Ascending aorta (tissue), 2 donors: ENCODE measurements at places on chromosomes 5 and 9.

DNA sequence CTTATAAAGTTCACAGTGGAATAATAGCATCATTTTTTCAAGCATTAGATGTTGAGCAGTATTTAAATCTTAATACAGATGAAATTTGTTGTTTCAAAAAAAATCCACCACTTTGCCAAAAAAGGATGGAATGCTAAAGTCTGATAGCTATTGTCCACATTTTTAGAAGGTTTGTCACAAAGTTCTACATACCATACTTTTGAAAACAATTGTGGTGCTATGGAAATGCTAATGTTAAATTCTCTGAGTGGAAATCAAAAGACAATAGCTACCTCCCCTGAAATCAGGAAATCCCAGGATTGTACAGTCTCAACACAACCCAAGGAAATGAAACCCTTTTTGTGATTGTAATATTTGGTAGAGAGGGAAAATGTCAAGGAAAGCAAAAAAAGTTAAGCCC is 19.3 kb upstream of the GRAMD2B start:
- no peak overlapping the region for H3K27ac ChIP-seq
- H3K4me3 ChIP-seq = no peak overlapping the region
- peaks cover 21% of the 10 kb centered on the region for H3K4me1 ChIP-seq
- H3K36me3 ChIP-seq = no peaks in the 10 kb centered on the region
- no peaks in the 10 kb centered on the region for H3K27me3 ChIP-seq

DNA sequence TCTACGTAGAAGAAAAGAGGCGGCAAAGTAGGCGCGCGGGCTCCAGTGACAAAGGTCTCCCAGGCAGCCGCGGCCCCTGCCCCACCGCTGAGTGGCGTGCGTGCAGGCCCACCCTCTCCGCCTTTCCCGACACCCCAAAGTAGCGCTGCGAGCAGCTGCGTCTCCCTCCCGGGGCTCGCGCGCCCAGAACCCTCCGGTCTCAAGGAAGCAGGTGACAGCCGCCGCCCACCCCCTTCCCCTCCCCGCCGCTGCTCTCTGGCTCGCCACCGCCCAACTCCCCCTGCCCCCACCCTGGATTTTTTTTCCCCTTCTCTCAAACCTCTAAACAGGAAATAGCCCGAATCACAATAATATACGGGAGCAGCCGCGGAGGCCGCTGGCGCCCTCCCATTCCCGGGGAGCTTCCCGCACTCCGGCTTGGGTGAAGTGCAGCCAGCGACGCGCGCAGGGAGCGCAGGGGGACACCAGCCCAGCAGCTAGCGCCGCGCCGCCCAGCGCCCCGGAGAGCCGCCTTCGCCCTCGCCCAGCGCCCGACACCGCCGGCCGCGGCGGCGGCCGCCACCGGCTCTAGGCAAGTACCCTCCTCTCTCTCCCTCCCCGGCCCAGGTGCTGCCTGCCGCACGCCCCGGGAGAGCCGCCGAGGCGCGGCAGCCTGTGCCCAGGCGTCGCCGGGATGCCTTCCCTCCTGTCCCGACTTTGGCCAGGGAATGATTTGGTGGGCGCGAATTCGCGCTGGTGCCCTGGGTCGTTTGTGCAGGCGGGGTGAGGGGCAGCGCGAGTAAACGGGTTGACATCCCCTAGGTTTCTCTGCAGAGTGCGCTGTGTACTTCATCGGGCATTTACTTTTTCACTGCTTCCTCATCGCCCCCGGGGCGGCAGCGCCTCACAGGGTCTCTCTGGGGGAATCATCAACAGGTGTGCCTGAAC is 52.7 kb upstream of the TJP2 start:
- H3K36me3 ChIP-seq = no peaks in the 10 kb centered on the region
- no peaks in the 10 kb centered on the region for H3K27me3 ChIP-seq
- peak overlapping the region; percentile 88 for H3K27ac ChIP-seq
- peak; percentile 74 for DNase-seq

- H3K4me1 ChIP-seq = no peaks in the 10 kb centered on the region
- H3K4me3 ChIP-seq = no peak overlapping the region
- H3K36me3 ChIP-seq = no peaks in the 10 kb centered on the region
- H3K27me3 ChIP-seq = no peaks in the 10 kb centered on the region
These were observed 111.5 kb downstream of the CDC42SE2 start for GRCh38 chr5:131375351-131375750.

GRCh38 chr9:72006501-72006900 is 53.9 kb downstream of the C9orf57 start:
- no peak for DNase-seq
- no peaks in the 10 kb centered on the region for H3K36me3 ChIP-seq
- H3K27me3 ChIP-seq = no peaks in the 10 kb centered on the region
- no peaks in the 10 kb centered on the region for H3K4me1 ChIP-seq
- no peak overlapping the region for H3K4me3 ChIP-seq

DNA sequence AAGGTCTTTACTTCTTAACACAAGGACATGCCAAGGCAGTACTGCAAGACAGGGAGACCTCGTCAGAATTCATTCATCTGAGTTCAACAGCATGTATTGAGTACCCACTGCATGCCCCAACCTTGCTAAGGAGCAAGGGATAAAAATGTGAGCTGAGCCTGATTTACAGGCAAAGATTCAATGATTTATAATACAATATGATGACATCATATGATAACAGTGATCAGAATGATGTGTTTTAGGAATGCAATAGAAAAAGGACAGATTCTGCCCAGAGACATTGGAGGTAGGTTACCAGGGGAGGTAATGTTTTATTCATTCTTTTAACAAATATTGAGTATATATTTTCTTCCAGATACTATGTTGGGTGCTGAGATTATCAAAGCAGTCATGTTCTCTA is 406.6 kb downstream of the ARHGEF28 start:
- DNase-seq = no peak
- no peaks in the 10 kb centered on the region for H3K4me1 ChIP-seq
- H3K27ac ChIP-seq = no peak overlapping the region

- no peaks in the 10 kb centered on the region for H3K4me1 ChIP-seq
- H3K27ac ChIP-seq = no peak overlapping the region
- no peak overlapping the region for H3K4me3 ChIP-seq
- H3K27me3 ChIP-seq = no peaks in the 10 kb centered on the region
- DNase-seq = no peak
These were observed 38.3 kb downstream of the SLC1A3 start for GRCh38 chr5:36644727-36645126.

GRCh38 chr5:10457682-10458574 is 16.2 kb downstream of the ROPN1L start:
- no peaks in the 10 kb centered on the region for H3K27me3 ChIP-seq
- H3K4me3 ChIP-seq = no peak overlapping the region
- H3K36me3 ChIP-seq = no peaks in the 10 kb centered on the region
- DNase-seq = no peak
- no peaks in the 10 kb centered on the region for H3K4me1 ChIP-seq

DNA sequence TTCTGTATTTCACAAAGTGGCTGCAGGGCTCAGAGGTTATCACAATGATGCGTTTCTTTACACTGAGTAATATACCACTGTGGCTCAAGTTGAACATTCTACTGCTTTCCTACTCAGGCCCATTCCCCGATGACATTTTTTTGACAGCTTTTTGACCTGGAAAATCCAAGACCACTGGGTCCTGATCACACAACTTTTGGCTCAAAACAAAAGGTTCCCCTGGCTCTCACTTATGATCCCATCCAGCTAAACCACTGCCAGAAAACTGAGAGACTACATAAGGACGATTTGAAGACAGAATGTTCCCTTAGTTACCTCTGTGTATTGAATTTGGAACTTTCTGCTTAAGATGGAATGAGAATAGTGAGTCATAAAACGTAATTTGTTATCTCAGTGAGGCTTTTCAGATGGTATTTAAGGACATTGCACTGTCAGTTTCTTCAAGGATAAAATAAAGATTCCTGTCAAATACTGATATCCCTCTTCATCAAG is 78.0 kb upstream of the FBXL7 start:
- H3K4me1 ChIP-seq = no peaks in the 10 kb centered on the region
- no peaks in the 10 kb centered on the region for H3K36me3 ChIP-seq
- H3K4me3 ChIP-seq = no peak overlapping the region
- no peak overlapping the region for H3K27ac ChIP-seq

- H3K4me1 ChIP-seq = no peaks in the 10 kb centered on the region
- H3K27ac ChIP-seq = no peak overlapping the region
- H3K36me3 ChIP-seq = no peaks in the 10 kb centered on the region
- no peaks in the 10 kb centered on the region for H3K27me3 ChIP-seq
- H3K4me3 ChIP-seq = no peak overlapping the region
These were observed 18.4 kb upstream of the SCGB3A2 start for GRCh38 chr5:147859962-147860640.

DNA sequence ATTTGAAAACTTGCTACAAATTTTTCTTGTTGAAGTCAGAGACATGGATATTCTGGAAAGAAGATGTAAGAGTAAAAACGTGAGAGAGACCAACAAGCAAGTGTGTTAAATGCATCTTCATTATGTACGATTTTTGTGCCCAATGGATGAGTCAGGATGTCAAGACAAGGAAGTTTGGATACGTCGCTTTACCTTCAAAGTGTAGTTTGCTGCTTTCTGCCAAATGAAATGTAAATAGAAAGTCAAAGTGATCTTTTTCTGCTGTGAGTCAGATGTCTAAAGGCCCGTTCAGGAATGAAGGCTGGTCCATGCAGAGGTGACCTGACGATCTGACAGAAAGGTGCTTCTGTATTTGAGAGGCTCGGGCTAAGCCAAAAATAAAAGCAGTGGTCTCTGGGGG is 273.1 kb upstream of the PIK3R1 start:
- peak overlapping the region; percentile 62 for H3K27ac ChIP-seq
- H3K4me3 ChIP-seq = no peak overlapping the region
- H3K4me1 ChIP-seq = no peaks in the 10 kb centered on the region
- no peak for DNase-seq
- H3K36me3 ChIP-seq = no peaks in the 10 kb centered on the region

DNA sequence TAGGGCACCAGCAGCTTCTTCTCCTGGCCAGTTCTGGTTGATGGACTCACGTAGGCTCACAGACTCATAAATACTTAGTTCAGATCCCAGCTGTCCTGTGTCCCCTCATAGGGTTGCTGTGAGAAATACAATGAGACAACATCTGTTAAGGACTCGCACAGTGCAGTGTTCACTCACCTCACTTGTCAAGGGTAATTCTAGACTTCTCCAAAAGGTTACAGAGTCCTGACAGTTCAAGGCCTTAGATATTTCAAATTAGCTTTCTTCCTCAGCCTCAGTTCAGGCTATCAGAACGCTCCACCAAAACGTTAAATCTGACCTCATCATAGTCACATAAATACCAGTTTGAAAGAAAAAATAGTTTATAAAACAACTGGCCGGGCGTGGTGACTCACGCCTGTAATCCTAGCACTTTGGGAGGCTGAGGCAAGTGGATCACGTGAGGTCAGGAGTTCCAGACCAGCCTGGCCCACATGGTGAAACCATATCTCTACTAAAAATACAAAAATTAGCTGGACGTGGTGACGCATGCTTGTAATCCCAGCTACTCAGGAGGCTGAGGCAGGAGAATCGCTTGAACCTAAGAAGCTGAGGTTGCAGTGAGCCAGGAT is 106.3 kb downstream of the UGCG start:
- DNase-seq = no peak
- H3K4me3 ChIP-seq = no peak overlapping the region
- H3K27me3 ChIP-seq = no peaks in the 10 kb centered on the region
- H3K4me1 ChIP-seq = no peaks in the 10 kb centered on the region
- H3K36me3 ChIP-seq = no peaks in the 10 kb centered on the region
- no peak overlapping the region for H3K27ac ChIP-seq

DNA sequence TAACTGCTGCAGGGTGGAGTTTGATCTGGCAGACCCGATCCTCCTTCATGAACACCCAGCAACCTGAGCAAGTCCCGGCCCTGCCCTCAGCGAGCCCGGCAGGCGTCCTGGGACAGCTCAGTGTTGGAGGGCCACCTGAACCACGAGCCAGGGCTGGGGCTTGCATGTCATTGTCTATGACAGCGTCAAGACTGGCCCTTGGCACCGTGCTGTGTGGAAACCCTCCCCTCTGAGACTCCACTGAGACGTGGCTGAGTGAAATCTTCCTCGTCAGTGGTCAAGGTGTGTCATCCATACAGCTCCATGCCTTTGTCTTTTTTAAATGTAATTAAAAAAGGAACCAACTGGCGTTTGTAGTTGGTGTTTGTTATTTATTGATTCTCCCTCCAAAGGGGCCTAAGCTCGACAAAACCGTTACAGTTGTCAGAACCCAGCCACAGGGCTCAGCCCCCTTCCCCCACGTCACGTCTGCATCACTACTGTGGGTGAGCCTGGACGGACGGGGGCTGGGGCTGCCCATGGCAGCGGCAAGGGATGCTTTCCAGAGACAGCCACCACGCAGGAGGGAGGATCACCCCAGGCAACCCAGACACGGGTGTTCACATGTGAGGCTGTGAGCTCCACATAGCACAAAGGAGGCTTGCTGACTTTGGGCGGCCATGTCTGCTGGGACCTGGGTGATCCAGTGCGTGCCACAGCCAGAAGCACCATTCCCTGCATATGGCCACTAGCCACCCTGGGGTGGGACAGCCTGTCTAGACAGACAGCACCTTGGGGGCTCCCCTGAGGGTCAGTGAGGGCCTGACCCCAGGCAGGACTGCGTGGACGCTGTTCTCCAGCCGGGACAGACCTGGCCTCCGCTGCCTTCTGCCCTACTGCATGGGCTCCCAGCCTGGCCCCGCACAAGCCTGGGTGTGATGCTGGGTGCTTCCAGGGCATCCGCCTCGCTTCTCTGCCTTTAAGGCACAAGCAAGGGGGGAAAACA is 7.3 kb downstream of the UCK1 start:
- H3K27ac ChIP-seq = no peak overlapping the region
- H3K36me3 ChIP-seq = peaks cover 84% of the 10 kb centered on the region
- no peaks in the 10 kb centered on the region for H3K4me1 ChIP-seq

DNA sequence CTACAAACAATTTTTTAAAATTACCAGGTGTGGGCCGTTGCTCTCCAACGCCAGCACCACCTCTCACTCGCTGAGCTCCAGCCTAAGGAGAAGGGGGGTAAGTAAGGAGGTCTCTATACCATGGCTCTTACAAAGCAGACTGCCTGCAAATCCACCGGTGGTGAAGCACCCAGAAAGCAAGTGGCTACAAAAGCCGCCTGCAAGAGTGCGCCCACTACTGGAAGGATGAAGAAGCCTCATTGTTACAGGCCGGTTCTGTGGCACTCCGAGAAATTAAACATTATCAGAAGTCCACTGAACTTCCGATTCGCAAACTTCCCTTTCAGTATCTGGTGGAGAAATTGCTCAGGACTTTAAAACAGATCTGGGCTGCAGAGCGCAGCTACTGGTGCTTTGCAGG is 46.0 kb downstream of the CDO1 start:
- H3K27ac ChIP-seq = no peak overlapping the region
- no peaks in the 10 kb centered on the region for H3K4me1 ChIP-seq
- no peak for DNase-seq
- H3K27me3 ChIP-seq = no peaks in the 10 kb centered on the region
- H3K36me3 ChIP-seq = no peaks in the 10 kb centered on the region
